ENCODE measurements at places on chromosomes 7 and 10.

DNA sequence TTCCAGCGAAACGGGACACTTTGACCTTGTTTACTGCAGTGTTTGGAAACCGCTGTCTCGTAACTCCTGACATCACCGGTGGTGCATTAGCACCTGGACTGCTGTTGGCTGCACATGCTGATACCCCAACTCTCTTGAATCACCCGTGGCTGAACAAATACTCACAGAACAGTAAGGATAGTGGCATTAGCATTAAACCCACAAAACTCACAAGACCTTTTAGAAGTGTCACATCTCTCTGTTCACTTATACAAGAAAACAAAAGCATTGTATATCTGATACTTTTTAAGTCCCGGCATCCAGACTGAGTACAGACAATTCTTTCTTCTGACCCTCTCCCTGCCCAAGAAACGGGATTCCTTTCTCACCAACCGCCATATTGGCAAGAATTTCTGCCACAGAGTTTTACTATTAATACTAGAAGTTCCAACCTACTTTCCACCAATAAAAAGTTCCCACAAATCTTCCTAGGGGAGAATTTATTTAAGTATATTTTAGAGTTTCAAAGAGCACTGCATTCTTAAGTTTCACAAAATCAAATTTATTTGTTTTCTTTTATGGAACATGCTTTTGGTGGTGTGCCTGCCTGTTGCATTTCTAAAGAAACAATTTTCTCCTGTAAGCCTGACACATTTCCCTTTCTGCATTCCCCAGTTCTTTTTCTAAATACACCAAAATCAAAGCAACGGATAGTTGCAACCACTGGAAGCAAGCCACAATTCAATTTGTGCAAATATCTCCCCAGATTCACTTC, 208.4 kb upstream of the KLF14 start:
- DNase-seq: no peak

DNA sequence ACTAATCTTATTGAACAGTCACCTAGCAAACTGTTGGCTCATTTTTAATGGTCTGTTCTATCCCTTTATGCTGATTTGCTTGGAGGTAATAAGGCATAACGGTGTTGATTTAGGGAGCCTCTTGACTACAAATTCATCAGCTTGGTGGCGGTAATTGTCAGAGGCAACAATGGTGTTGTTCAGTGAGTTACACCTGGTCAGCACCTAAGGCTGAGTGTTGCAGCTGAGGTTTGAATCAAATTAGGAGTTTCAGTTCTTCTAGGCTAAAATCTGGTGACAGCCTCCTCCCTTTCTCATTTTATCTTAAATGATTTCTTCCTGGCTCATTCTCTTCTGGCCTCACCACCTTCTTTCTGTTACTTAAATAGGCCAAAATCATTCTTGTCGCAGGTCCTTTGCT, 42.3 kb upstream of the SP8 start:
- no peak for DNase-seq

DNA sequence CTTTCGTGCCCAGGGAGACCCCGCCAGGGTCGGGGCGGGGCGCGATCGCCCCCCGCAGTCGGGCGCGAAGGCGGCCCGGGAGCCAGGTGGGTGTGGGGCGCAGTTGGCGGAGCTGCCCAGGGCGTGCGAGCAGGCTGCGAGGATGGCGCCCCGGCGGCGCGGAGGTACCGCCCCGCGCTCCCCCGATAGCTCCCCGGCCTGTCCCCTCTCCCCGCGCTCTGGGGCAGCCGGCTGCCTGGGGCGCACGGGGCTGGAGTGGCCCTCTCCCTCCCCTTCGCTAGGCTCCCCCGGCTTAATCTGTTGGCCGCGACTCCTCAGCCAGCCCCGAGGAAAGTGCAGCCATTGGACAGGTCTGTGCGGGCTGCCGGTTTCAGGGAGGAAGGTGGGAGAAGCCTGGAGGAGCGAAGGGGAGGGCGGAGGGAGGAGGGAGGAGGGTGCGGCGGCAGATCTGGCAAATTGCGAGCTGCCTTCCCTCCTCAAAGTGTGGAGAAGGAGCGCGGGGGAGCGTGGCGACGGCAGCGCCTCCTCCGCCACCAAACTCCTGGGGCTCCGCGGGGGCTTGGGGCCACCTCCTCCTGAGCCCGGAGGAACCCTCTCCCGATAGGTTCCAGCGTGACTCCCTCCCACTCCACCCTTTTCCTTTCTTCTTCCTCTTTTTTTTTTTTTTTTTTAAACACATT, 361 bp upstream of the PLXDC2 start:
- DNase-seq: no peak

GRCh38 chr10:85661123-85661522, 705.5 kb downstream of the GRID1 start:
- no peak for DNase-seq

DNA sequence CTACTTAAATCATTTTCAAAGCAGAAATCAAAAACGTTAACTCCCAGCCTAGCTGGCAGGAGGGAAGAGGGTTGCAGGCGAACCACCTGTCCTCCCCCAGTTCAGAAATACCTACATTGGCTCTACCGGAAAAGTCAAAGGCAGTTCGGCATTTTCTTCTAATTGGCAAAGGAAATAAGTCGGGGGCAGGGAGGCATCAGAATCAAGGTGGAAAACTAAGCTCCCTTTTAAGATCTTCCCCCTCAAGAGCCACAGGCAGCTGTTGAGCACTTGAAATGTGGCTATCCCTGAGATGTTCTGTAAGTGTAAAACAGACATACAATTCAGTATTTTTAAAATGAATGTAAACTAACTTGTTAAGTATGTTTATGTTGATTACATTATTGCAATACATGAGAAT, 957 bp upstream of the ELMO1 start:
- no peak for DNase-seq
